Activated naive CD8-positive, alpha-beta T cell treated with anti-CD3 and anti-CD28 coated beads, Interleukin-2, amount 10 ng/mL, durations not matched to agents 7 days and 5 days (primary cell): ENCODE measurements at places on chromosomes 3 and 15. TPM values are rescaled to one million over a fixed set of nuclear protein-coding genes. Genes with fewer than 3 reads are reported as not detected.

DNA sequence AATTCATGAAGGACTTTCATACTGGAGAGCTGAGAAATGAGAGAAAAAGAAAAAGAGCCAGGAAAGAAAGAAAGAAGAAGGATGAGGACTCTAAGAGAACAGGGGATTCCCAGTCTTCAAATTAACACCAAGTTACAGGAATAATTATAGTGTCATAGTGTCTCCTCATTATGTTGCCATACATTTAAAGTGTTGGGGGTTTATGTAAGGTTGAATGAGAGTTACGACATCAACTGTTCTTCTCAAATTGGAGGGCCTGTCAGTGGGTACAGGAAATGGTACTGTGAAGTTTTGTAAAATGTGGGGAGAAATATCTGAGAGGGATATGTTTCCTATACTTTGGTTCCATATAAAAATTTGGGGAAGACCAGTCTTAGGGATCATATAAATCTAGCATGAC is 12.3 kb upstream of the CD200 start:
- no peak for DNase-seq
- peaks cover 3% of the 10 kb centered on the region for H3K36me3 ChIP-seq
- peaks cover 8% of the 10 kb centered on the region for H3K27me3 ChIP-seq
- no peak overlapping the region for H3K4me3 ChIP-seq

DNA sequence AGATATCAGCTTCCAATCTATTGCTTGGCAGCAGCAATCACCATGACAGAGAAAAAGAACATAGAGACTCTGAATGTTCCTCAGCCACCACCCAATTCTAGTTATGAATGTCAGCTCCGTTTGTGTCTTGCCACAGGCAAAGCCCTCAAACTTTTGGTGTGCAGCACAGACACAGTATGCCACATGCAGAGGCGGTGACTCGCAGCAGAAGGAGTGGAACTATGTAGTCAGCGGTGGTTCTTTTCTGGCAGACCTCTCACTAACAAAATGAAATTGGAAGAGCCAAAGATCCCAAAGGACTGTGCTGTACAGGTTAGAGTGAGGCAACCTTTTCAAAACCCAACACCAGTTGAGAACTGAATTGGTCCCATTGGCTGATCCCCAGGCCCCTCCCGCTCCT is 220.9 kb downstream of the SLC9A9 start:
- H3K27me3 ChIP-seq, result no peaks in the 10 kb centered on the region
- no peaks in the 10 kb centered on the region for H3K4me1 ChIP-seq
- H3K4me3 ChIP-seq, result no peak overlapping the region
- no peak for DNase-seq
- no peaks in the 10 kb centered on the region for H3K36me3 ChIP-seq

- DNase-seq, result no peak
- no peaks in the 10 kb centered on the region for H3K36me3 ChIP-seq
- no peak overlapping the region for H3K27ac ChIP-seq
- H3K4me1 ChIP-seq, result peaks cover 6% of the 10 kb centered on the region
- peak overlapping the region; percentile 61 for H3K4me3 ChIP-seq
Observed at GRCh38 chr3:193743702-193744047, 150.7 kb downstream of the OPA1 start.

GRCh38 chr15:83092309-83092976 is 15.0 kb upstream of the TM6SF1 start:
- peak overlapping the region; percentile 9 for H3K27ac ChIP-seq
- no peak overlapping the region for H3K4me3 ChIP-seq
- DNase-seq, result no peak
- peaks cover 9% of the 10 kb centered on the region for H3K4me1 ChIP-seq

DNA sequence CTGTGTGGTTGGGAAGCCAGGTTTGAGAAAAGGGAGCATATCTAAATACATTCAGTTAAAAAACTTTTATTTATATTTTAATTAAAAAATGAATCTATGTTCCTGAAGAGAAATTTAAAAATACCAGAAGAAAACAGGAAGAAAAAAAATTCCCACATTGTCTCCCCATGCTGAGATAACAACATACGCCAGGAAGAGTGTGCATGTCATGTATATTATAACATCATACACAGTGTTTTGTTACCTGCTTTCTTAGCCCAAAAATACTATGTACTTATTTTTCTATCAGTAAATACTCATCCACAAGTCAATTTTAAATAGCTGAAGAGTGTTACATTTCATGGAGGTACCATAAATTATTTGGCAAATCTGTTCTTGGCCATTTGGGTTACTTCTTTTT is 18.5 kb downstream of the USP13 start:
- no peaks in the 10 kb centered on the region for H3K27me3 ChIP-seq
- no peaks in the 10 kb centered on the region for H3K36me3 ChIP-seq
- DNase-seq, result no peak
- peaks cover 4% of the 10 kb centered on the region for H3K4me1 ChIP-seq
- H3K27ac ChIP-seq, result no peak overlapping the region

DNA sequence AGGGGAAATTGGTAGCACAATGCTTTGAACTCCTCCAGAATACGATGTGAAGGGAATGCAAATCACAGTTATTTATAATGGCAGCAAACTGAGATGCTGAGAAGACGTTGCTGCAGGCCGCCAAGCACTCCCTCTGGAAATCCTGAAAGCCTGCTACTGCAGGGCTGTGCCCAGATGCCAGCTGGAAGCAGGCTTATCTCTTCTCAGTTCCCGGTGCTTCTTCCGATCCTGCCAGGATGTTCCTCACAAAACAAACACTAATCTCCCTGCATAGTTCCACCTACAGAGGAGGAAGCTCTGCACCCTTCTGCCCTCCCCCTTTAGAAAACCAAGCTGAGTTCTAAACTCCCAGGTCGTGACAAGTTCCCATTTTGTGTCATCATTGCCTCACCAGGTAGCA is 201.7 kb upstream of the BCL6 start:
- H3K4me1 ChIP-seq, result peaks cover 32% of the 10 kb centered on the region
- H3K4me3 ChIP-seq, result no peak overlapping the region
- H3K27ac ChIP-seq, result no peak overlapping the region

DNA sequence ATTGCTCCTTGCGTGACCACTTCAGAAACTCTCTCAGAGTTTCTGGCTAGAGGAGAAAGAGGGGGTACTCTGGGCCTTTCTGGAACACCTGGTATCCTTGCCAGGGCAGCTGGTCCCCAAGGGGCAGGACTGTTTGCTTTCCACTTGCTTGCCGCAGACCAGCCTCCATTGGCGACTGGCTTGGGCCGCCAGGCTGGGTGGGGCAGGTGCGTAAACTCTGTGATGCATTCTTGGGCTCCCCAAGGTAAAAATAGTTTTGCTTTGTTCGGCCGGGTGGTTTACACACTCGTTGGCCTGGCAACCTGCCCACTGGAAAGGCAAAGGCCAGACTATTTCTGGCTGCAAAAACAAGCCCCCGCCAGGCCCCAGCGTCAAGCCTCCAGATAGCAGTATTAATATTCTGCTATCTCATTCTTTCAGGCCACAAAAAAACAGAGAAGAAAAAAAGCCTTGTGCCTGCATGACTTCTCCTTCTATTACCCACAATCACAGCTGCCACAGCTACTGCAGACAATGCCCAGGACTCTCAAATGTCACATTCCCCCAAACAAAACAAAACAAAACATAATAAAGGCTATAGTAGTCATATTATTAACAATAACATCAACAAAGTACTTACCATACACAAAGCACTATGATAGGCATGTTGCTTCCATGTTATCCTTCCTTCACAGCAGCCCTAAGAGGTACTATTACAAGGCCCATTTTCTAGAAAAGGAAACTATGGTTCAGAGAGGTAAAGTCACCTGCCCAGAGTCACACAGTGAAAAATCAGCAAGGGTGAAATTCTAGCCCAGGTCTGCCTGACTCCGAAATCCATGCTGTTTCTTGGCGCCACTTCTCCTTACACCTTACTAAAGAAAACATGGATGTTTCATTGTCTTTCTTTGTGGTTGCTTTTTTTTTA is 14.0 kb upstream of the SSUH2 start:
- no peaks in the 10 kb centered on the region for H3K4me1 ChIP-seq
- no peaks in the 10 kb centered on the region for H3K36me3 ChIP-seq
- no peak overlapping the region for H3K27ac ChIP-seq
- H3K4me3 ChIP-seq, result no peak overlapping the region
- H3K27me3 ChIP-seq, result peaks cover 10% of the 10 kb centered on the region

DNA sequence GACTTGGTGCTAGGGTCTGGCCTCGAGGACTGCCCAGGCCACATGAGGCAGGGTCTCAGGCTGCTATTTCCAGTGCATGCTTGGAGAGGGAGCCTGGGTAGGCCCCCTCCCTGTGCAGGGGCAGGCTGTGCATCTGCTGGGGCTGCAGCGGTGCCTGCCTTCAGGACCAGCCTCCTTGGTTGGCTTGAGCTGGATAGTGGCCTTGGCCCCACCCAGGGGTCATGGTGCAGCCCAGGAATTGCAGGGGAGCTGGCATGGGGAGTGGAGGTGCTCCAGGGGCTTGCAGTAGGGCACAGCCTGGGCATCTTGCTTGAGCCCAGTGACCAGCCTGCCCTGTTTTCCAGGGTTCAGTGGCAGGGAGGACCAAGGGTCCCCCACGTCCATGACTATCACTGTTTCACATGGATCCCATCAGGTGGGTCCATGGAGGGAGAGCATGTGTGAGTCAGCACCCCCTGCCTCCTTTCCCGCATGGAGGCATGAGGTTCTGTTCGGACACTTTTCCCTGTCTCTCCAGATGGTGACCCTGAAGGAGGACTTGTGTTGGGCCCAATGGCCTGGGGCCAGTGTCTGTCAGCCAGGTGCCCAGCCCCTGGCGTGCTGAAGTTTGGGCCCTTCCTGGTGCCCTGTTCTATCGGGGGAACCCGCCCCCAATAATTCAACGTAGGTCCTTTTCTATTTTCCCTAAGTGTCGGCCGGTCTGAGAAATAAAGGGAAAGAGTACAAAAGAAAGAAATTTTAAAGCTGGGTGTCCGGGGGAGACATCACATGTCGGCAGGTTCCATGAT is 218.6 kb downstream of the SNRPN start:
- H3K4me1 ChIP-seq, result no peaks in the 10 kb centered on the region
- no peak overlapping the region for H3K27ac ChIP-seq
- no peaks in the 10 kb centered on the region for H3K27me3 ChIP-seq
- no peak overlapping the region for H3K4me3 ChIP-seq
- DNase-seq, result no peak

DNA sequence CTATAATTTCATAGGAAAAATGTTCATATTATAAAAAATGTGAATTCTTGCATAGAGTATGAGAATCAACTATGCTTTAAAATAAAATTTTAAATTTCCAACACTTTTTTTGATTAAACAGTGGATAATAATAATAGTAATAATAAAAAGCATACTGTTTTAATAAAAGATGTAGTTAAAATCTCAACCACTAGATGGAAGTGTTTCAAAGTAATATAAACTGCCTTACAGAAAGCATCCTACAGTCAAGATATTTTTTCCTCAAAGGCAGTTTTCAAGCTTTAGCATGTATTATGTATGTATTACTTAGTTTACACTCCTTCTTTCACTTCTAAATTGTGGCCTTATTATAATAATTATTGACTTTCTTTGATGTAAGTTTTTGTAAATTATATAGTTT is 217.5 kb downstream of the CHL1 start:
- H3K36me3 ChIP-seq, result no peaks in the 10 kb centered on the region
- no peaks in the 10 kb centered on the region for H3K27me3 ChIP-seq
- H3K27ac ChIP-seq, result no peak overlapping the region
- H3K4me3 ChIP-seq, result no peak overlapping the region
- DNase-seq, result no peak

GRCh38 chr3:169945313-169945712 is 21.3 kb upstream of the SEC62 start:
- peak overlapping the region; percentile 53 for H3K4me3 ChIP-seq
- H3K27ac ChIP-seq, result peak overlapping the region; percentile 73
- H3K27me3 ChIP-seq, result peaks cover 7% of the 10 kb centered on the region
- H3K4me1 ChIP-seq, result peaks cover 13% of the 10 kb centered on the region
- DNase-seq, result no peak
- H3K36me3 ChIP-seq, result no peaks in the 10 kb centered on the region

- no peaks in the 10 kb centered on the region for H3K36me3 ChIP-seq
- no peak for DNase-seq
- H3K4me1 ChIP-seq, result no peaks in the 10 kb centered on the region
- H3K27me3 ChIP-seq, result no peaks in the 10 kb centered on the region
- H3K4me3 ChIP-seq, result no peak overlapping the region
Observed at GRCh38 chr3:166685246-166685645, 694.9 kb downstream of the ZBBX start.

GRCh38 chr3:186081678-186082077 is 27.2 kb downstream of the ETV5 start:
- no peaks in the 10 kb centered on the region for H3K4me1 ChIP-seq
- H3K36me3 ChIP-seq, result no peaks in the 10 kb centered on the region
- no peak overlapping the region for H3K4me3 ChIP-seq
- H3K27me3 ChIP-seq, result peaks cover 34% of the 10 kb centered on the region

- H3K27me3 ChIP-seq, result peaks cover 17% of the 10 kb centered on the region
- no peak overlapping the region for H3K4me3 ChIP-seq
- no peaks in the 10 kb centered on the region for H3K4me1 ChIP-seq
- DNase-seq, result no peak
- no peak overlapping the region for H3K27ac ChIP-seq
Observed at GRCh38 chr15:67907184-67907723, 67.4 kb upstream of the RNU6-1 start.

DNA sequence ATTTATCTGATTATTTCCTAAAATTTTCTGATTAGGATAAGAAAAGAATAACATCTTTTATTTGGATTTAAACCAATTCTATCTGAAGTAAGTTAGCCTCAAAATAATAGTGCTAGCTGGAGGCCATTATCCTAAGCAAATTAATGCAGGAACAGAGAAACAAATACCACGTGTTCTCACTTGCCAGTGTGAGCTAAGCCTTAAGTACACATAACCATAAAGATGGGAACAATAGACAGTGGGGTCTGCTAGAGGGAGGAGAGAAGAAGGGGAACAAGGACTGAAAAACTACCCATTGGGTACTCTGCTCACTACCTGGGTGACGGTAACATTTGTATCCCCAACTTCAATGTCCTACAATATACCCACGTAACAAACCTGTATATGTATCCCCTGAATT is 31.3 kb upstream of the LYSMD4 start:
- H3K4me3 ChIP-seq, result no peak overlapping the region
- no peaks in the 10 kb centered on the region for H3K4me1 ChIP-seq
- no peaks in the 10 kb centered on the region for H3K36me3 ChIP-seq
- peaks cover 14% of the 10 kb centered on the region for H3K27me3 ChIP-seq

GRCh38 chr3:30470496-30470895 is 135.9 kb upstream of the TGFBR2 start:
- peaks cover 14% of the 10 kb centered on the region for H3K4me1 ChIP-seq
- no peak overlapping the region for H3K27ac ChIP-seq
- H3K27me3 ChIP-seq, result no peaks in the 10 kb centered on the region

DNA sequence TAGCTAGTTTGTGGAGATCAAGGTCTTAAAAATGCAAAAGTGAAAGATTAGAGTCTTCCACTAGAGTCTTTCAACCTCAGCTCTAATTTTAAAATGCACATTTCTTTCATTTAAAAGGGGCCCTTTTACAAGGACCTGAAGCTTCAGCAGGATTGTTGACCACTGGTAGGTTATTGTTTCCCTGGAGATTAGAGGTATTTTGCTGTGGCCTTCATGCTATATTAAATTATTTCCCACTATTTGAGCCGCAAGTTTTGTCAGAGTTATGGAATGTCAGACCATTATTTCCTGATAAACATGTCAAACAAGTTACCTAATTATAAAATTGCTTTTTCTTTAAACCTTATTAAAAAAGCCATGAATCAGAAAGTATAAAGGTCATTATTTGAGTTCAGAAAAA is 103.1 kb upstream of the CCNL1 start:
- H3K4me1 ChIP-seq, result no peaks in the 10 kb centered on the region
- H3K27me3 ChIP-seq, result no peaks in the 10 kb centered on the region
- H3K36me3 ChIP-seq, result peaks cover 2% of the 10 kb centered on the region
- H3K27ac ChIP-seq, result no peak overlapping the region

The CTXN2 gene
- not detected for total RNA-seq

The CPNE9 gene
- not detected for total RNA-seq

The SAMD7 gene
- total RNA-seq, result not detected

The RHOV gene
- total RNA-seq, result not detected

The NECTIN3 gene
- 10.6 TPM for total RNA-seq

The GOLGA6A gene
- 0.40 TPM for total RNA-seq

The RMDN3 gene
- 36.4 TPM for total RNA-seq

The GUCA1C gene
- not detected for total RNA-seq

The ABI3BP gene
- 0.17 TPM for total RNA-seq
